ENCODE measurements at places on chromosomes 16 and 17. TPM values are rescaled to one million over a fixed set of nuclear protein-coding genes. Genes with fewer than 3 reads are reported as not detected.

DNA sequence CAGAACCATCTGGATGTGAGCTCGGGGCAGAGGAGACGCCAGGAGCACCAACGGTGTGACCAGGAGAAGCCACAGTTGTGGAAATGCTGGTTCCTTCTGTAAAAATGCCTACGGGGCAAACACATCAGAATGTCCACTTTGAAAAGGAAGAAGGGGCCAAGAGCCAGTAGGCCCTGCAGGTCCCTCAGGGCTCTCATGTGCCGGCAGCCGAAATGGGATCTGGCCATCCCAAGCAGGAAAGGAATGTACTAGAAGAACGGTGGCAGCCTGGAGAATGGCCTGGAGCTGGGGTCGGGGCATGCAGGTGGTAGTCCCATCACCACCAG lies 162.1 kb upstream of the PLCG2 start:
- DNase-seq = no peak

DNA sequence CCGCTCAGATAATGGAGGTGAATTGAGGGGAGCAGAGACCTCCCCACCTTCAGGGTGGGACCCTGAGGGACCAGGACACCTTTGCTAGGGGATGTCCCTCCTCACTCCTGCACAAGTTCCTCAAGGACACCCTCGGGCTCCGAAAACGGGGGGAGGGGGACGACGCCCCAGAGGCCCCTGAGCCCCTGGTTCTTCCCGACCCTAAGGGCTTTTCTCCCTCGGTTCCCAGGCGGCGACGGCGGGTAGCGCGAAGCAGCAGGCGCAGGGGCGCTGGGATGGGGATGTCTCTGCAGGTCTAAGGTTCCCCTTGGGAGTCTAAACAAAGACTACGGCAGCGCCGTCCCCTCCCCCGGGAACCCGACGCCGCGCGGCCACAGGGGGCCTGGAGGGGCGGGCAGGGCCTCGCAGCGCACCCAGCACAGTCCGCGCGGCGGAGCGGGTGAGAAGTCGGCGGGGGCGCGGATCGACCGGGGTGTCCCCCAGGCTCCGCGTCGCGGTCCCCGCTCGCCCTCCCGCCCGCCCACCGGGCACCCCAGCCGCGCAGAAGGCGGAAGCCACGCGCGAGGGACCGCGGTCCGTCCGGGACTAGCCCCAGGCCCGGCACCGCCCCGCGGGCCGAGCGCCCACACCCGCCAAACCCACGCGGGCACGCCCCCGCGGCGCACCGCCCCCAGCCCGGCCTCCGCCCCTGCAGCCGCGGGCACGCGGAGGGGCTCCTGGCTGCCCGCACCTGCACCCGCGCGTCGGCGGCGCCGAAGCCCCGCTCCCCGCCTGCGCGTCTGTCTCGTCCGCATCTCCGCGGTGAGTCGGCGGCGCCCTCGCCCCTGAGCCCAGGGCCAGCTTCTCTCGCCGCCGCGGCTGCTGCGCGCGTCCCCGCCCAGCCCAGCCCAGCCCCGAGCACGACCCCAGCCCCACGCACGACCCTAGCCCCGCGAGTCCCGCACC lies 36.7 kb upstream of the NDRG4 start:
- DNase-seq = no peak

GRCh38 chr16:85447693-85448313 lies 165.3 kb upstream of the GSE1 start:
- no peak for DNase-seq

DNA sequence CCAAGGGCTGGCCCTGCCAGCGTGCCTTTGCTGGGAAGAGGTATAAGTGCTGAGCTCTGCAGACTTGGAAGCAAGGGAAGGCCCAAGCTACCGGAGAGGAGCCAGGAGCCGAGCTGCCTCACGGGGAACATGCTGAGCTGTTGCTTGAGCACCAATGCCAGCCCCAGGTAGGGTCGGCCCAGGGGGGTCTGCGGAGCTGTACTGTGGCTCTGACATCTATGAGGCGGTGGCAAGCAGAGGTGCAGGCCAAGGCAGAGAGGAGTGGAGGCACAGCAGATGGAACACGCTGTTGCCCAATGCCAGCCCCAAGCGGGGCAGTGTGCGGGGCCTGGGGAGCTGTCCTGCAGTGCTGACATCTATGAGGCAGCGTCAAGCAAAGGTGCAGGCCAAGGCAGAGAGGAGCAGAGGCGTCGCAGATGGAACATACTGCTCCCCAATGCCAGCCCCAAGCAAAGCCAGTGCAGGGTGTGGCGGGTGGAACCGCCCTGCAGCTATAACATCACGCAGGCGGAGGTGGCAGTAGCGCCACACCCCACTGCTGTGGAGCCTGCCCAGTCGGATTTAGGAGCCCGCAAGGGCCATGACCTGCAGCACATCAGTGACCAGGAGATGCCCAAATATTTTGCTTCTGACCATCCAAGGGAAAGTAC lies 10.0 kb downstream of the GGA2 start:
- no peak for DNase-seq

GRCh38 chr17:56440419-56440818 lies 153.1 kb upstream of the NOG start:
- DNase-seq = peak; percentile 54

GRIN2C gene
- total RNA-seq = 0.50 TPM

HOXB13 gene
- not detected for total RNA-seq

DNA sequence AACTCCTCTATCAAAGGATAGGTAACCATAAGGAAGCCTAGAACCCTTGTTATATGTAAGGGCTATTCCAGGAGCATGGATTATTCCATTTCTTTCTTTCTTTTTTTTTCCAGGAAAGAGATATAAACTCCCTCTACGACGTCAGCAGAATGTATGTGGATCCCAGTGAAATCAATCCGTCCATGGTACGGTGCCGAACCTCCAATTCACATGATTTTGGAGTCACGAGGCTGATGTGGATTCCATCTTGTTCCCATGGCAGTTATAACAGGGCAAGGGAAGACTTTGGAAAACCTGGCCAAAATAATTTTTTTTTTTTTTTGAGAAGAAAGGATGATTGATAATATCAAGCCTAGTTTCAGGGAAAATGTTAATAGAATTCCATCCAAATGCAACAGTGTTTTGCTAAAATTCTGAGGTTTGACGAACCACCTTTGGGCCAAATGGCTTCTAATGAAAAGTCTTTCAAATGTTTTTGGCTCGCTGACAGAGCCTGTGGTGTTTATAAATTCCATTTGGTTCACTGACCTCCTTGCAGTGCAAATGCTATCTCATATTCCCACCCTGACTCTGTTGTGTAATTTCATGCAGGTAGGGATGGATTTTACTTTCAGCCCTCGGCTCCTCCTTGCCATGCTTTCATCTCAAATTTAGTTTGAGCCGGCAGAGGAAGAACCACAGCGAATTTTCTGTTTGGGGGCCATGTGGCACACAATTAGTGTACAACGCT lies 90.0 kb downstream of the SDR42E1 start:
- peak; percentile 37 for DNase-seq

RMI2 gene
- 1.8 TPM for total RNA-seq

PDE6G gene
- not detected for total RNA-seq

DNA sequence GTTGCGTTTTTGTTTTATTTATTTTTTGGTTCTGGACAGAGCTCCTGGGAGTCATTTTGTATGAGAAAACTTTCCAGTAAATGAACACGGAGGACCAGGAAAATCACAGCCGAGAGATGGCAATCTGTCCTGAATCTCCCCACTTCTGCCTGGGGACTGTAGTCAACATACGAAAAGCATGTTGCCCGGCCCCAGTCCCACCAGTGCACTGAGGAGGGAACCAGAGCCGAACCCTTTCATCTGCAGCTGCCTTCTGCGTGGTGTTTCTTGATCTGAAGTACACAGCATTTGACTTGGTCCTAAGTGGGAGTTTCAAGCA lies 18.9 kb downstream of the SNX11 start:
- DNase-seq = no peak

KRT9 gene
- total RNA-seq = not detected

HAP1 gene
- 0.26 TPM for total RNA-seq

- DNase-seq = no peak
Measured at GRCh38 chr17:81223762-81224130, 981 bp upstream of the CEP131 start.

- DNase-seq = peak; percentile 29
Measured at GRCh38 chr16:12429756-12430155, 373.9 kb downstream of the CPPED1 start.

- DNase-seq = no peak
Measured at GRCh38 chr16:57196286-57196685, 10.2 kb downstream of the RSPRY1 start.

DNA sequence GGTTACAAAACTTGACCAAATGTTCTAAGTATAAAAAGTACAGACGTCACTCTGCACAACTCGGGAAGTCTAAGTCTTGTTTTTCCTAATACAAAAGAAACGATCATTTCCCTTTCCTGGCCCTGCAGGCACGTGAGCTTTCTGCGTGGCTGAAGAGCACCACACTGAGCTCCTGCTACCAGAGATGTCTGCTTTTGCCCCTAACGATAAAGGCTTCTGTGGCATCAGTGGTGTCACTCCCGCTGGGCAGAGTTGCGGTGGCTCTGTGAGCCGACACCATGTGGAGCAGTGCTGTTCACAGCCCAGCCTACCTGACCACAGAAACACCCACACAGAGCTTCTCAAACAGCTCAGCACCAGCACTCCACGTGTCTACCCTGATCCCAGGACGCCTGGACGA lies 20.5 kb downstream of the EMC8 start:
- no peak for DNase-seq

CDIP1 gene
- total RNA-seq = 4.9 TPM

DNA sequence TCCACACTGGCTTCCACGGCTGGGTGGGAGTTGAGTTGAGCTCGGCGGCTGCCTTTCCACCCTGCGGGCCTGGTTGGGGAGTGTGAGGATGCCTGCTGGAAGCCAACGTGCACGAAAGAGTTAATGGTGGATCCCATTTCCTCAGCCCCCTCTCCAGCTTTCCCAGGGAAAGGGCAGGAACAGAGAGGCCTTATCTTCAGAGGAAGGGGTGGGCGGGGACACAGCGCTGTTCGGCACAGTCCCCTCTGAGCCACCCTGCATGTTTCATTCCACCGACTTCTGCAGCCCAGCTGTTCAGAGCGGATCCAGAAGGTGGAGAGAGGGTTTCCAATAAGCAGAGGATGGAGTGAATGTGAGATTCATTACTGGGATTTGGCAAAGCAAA lies 295.3 kb downstream of the SEC14L1 start:
- DNase-seq = peak; percentile 55

DNA sequence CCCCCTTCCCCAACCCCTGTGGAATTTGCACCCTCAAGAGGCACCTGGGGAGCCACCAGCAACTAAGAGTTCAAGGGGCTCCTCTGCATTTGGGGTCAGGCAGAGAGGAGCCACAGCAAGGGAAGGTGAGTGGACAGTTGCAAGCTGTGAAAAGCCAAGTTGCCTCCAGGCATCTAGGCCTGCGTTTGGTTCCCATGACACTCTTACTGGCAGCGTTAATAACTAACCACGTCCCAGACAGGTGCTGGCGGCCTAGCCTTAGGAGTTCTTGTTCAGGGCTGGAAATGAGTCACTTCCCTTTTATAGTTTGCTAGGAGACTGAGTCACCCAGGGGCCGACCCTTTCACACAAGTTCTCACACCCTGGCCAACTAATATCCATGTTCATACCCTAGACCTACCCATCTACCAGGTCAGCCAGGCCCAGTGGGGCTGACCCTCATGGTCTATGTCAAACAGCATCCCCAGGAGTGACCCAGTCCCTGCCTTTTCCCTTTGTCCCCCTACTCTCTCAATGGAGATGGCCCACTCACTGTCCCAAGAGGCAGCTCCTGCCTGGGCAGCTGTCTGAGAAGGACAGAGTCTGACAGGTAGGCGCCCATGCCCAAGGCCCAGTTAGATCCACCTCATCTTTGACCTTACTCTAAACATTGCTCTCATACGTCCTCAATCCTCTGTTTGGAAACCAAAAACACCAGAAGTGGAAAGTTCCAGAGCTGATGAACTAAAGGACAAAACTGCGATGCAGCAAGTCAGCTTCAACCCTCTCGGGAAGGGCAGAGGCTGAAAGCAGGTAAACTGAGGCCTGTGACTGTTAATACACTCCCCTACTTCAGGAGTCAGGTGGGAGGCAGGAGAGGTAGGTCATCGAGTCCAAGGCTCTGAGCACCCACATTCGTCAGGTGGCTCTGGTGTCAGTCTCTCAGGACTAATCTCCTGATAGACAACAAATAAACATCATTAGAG lies 300.6 kb downstream of the SOX9 start:
- peak; percentile 84 for DNase-seq

SPATA22 gene
- total RNA-seq = 0.17 TPM

DNA sequence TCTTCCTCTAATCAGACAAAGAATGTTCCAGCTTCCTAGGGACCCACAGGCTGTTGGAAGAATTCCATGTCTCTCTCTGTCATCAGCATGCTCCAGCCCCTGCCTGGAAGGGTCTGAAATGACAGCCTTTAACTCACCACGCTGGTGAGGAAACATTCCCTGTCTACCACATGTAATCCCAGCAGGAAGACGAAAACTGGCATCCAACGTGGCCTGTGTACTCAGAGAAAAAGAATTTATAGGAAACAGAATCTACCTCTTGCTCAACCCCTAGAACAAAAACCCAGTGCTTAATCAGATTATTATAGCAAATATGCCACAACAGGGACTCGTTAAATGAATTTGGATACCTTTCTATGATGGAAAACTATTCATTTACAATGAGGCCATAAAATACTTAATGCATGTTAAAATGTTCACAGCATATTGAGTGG lies 147.3 kb upstream of the FOXF1 start:
- DNase-seq = peak; percentile 97

GRCh38 chr16:57815987-57816745 lies 13.9 kb upstream of the KIFC3 start:
- DNase-seq = peak; percentile 88

GRCh38 chr17:36749493-36749892 lies 148.1 kb downstream of the MRM1 start:
- DNase-seq = no peak

PAQR4 gene
- total RNA-seq = 1.0 TPM

- DNase-seq = no peak
Measured at GRCh38 chr16:10367616-10368188, 18.2 kb upstream of the ATF7IP2 start.

GRCh38 chr16:72666267-72666666 lies 381.7 kb downstream of the ZFHX3 start:
- no peak for DNase-seq

DNA sequence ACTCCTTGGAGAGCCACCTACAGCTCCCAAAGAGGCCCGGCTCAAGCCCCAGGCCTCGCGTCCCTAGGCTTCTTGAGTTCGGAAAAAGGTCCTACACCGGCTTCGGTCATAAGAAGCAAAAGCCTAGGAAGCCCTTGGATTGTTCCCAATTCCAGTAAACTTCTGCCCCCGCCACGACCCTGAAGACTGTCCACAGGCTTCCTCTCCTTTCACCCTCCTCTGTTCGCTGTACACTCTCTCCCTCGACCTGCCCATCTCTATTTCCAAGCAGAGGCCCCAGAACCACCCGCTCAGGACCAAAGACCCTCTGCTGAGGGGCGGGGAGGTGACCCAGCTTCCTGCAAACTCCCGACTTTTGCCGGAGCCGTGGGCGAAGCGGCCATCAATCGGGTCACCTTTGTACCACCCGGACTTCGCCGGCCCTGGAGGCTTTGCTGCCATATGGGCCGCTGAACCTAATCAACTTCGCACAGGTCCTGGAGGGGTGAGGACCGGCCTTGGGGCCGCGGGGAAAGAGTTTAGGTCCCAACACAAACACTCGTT lies 2.7 kb downstream of the HOXB2 start:
- DNase-seq = peak; percentile 70
